ENCODE measurements at places on chromosomes 7 and 10.

DNA sequence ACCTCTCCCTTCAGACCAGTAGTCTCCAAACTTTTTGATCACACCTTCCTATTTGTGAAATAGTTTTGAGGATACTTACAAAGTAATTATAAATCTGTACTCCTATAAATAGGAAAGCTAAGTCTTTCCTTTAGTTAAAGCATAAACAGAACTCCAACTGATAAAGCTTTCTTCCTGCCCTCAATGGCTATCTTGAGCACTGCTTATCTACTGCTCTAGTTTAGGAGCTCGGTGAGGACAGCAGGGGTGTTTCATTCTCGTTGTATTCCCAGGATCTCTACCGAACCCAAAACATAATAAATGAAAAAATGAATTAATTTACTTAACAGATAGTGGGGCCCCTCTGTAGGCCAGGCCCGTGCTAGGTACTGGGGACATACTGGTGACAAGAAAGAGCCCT lies 17.7 kb downstream of the SORBS1 start:
- H3K4me3 ChIP-seq = no peak overlapping the region
- no peaks in the 10 kb centered on the region for H3K36me3 ChIP-seq
- H3K27ac ChIP-seq = no peak overlapping the region
- H3K4me1 ChIP-seq = no peaks in the 10 kb centered on the region
- DNase-seq = no peak

GRCh38 chr10:90204956-90205314 lies 503.5 kb downstream of the KIF20B start:
- H3K36me3 ChIP-seq = no peaks in the 10 kb centered on the region
- H3K27me3 ChIP-seq = no peaks in the 10 kb centered on the region
- H3K4me1 ChIP-seq = no peaks in the 10 kb centered on the region
- DNase-seq = no peak
- H3K4me3 ChIP-seq = no peak overlapping the region
- H3K27ac ChIP-seq = no peak overlapping the region

DNA sequence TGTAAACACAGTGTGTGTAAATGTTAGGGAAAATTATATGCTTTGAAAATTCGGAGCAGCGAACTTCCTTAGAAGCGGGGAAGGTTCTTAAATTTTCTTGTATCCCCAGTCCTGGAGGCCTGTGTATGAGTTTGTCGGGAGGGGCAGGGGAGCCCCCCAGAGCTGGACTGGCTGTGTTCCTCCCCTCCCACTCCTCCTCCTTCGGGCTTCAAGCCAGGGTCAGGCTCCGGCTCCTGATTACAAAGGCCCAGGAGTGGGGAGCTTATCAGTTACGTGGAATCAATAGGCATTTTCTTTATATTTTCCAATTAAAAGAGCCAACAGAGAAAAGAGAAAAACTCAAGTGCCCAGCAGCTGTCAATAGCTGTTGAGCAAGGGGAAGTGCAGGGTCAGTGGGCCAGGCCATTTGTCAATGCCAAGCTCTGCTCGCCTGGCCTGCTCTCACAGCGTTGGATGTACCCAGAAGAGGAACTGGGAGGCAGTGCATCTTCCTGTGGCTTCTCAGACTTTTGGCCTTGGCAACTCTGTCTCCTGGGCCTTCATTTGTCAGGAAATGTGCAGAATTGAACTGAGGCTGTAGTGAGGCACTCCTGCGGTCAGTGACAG lies 156.9 kb upstream of the PCBD1 start:
- H3K36me3 ChIP-seq = no peaks in the 10 kb centered on the region
- no peaks in the 10 kb centered on the region for H3K27me3 ChIP-seq
- H3K27ac ChIP-seq = no peak overlapping the region
- H3K4me3 ChIP-seq = no peak overlapping the region
- H3K4me1 ChIP-seq = no peaks in the 10 kb centered on the region

- peaks cover 68% of the 10 kb centered on the region for H3K27me3 ChIP-seq
- H3K27ac ChIP-seq = peak overlapping the region; percentile 14
- H3K4me3 ChIP-seq = peak overlapping the region; percentile 22
These were observed 3.1 kb upstream of the HOXA9 start for GRCh38 chr7:27168265-27168947.

DNA sequence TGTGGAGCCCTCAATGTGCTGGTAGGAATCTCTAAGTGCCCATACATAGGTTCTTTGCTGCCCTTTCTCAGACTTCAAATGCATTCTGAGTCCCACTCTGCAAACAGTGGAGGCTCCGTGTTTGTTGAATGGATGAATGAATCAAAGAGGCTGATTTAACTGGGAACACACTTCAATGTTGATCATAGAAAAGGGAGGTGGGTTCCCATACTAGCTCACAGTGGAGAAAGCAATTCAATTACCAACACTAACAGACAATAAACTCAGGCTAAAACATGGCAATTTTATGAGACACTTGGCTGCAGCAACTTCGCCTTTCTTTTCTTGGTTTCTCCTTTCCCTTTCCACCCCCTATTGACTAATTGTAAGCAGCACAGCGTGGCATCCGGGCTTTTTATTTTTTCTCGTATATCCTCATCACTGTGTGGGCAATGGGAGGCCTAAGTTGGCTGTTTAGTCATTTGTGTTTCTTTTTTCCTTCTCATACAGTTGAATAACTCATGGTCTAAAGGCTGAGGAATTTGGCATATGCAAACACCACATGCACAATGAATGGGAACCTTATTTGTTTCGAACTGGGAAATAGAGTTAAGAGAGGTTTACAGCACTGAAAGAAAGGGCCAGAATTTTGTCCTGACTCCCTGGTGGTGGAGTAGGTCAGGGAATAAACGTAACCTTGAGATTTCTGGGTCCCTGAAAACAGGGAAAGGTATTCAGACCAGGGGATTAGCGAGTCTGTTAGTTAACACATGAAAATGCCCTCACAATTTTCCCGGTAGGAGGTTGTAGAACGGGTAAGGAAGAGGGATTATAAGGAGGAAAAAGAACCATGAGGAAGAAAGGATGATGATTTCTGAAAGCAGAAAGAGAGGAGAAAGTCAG lies 858.5 kb downstream of the KCNMA1 start:
- no peak for DNase-seq
- no peaks in the 10 kb centered on the region for H3K36me3 ChIP-seq
- H3K27me3 ChIP-seq = peaks cover 2% of the 10 kb centered on the region
- H3K27ac ChIP-seq = no peak overlapping the region
- no peaks in the 10 kb centered on the region for H3K4me1 ChIP-seq
- no peak overlapping the region for H3K4me3 ChIP-seq

DNA sequence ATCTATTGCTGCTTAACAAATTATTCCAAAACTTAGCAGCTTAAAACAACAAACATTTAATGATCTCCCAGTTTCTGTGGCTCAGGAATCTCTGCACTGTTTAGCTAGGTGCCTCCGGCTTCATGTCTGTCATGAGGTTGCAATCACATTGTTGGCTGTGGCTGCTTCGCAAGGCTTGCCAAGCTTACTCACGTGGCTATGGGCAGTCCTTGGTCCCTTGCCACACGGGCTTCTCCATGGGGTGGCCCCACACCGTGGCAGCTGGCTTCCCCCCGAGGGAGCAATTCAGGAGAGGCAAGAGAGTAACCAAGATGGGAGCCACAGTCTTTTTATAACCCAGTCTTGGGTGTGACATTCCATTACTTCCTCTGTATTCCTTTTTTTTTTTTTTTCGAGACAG lies 67.4 kb downstream of the NEURL1 start:
- no peak for DNase-seq
- H3K36me3 ChIP-seq = no peaks in the 10 kb centered on the region
- H3K4me3 ChIP-seq = no peak overlapping the region
- H3K4me1 ChIP-seq = no peaks in the 10 kb centered on the region
- peaks cover 15% of the 10 kb centered on the region for H3K27me3 ChIP-seq
- no peak overlapping the region for H3K27ac ChIP-seq

All from activated T-helper 1 cell treated with anti-CD3 and anti-CD28 coated beads, Interleukin-12 subunit alpha, Interleukin-12 subunit beta, Interleukin-2, Interleukin-4 antibody, amounts not matched to agents 30 ng/mL and 10 ng/mL and 1 ng/mL, durations not matched to agents 14 hours and 24 hours and 36 hours (primary cell).